Astrocyte (in vitro differentiated cells and primary cell): ENCODE measurements at places on chromosomes 13 and 19.
A peak's percentile ranks its signal among the peaks of the same experiment; 100 is the strongest.

DNA sequence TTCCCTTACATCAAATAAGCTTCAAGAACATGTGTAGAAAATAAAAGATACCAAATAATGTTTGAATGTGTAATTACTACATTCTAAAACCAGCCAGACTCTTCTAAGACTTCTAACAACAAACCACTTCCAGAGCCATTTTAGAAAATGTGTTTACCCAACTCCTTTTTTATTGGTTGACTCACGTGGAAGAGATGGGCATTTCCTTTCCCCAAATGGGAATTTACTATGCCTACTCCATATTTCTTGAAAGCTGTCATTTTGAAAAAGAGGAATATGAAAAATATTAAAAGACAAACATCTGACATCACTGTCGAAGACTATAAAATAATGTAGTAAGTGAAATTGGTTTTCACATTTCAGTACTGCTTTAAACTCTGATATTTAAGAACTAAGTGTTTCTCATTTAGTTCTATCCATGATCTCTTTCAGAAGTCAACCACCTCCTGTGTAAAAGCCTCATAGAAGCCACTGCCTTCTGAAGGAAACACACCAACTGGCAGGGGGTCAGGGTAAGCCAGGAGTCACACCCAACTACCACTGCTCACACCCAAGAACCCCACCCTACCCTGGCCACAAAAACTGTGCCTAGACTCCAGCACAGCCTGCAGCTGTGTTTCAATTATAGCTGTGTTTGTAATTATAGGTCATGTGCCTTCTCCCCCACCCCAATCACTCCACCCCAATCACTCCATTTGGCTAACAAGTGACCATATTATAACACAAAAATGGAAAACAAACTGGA lies 86.8 kb downstream of the UBL3 start:
- no peak for DNase-seq

DNA sequence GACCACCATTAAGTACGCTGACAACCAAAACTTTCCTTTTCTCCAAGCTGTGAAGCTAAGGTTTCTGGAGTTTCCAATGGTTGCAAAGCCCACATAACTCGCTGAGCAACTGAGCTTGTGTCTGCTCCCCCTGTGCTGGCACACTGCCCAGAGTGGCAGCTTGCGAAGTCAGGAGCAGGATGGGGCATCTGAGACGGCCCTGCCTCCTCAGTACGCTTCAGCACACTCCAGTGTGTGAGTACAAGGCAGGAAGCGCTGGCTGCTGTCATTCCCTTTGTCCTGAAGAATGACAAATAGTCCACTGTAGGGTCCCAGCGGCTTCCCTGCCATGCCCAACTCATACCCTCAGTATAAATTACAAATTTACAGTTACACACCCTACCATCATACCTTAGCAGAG lies 51.5 kb downstream of the SKA3 start:
- peak; percentile 51 for DNase-seq

- DNase-seq: no peak
Measured at GRCh38 chr13:51935326-51936171, 73.8 kb downstream of the CCDC70 start.

GRCh38 chr13:72842991-72843390 lies 61.1 kb downstream of the PIBF1 start:
- no peak for DNase-seq

DNA sequence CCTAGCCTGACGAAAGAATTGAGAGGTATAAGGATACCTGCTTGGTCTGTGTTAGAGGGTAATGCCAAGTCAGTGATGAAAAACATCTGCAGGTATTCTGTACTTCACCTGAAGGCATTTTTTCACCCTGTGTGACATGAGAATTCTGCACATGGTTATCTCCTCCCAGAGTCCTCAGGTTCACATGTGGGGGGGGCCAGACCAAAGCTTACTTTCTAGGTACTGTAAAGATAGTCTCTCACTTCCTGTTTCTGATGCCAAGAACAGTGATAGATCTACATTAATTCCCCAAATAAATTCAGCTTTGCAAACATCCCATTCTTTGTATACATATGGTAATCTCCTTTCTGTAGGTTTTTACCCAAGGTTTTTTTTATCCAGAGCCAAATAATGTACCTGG lies 53.4 kb downstream of the GPC6 start:
- no peak for DNase-seq

GRCh38 chr13:99225078-99225477 lies 24.4 kb downstream of the UBAC2 start:
- DNase-seq: no peak

- DNase-seq: peak; percentile 58
Measured at GRCh38 chr19:37932985-37933936, 26.3 kb downstream of the SIPA1L3 start.

DNA sequence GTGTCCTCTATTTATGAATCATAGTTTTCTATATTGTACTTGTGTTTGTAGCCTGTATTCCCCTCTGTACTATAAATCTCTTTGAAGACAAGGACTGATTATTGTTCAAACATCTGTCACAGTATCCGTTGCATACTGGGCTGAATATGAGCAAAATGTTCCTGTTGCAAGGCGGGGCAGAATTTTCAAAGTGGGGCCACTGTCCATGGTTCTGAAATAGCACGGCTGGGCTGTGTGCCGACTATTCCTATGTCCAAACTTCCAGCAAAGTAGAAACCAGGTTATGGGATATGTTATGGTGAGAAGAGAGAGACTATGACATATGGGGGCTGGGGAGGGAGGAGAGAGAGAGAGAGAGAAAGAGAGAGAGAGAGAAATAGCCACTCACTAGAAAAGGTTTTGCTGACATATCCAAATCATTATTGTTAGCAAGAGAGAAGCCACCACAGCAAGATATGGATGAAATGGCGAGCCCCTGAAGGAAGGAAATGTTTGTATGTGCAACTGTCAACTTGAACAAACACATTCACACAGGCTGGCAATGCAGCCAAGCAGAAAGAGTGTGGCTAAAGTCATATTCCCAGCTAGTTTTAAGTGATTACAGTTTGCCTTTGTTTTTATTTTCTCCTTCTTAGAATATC lies 107.0 kb upstream of the GPR12 start:
- DNase-seq: peak; percentile 10

- peak; percentile 69 for DNase-seq
Measured at GRCh38 chr13:44259045-44260027, 114.3 kb upstream of the SERP2 start.

- DNase-seq: peak; percentile 33
Measured at GRCh38 chr13:76210262-76210661, 574.1 kb downstream of the LMO7 start.

DNA sequence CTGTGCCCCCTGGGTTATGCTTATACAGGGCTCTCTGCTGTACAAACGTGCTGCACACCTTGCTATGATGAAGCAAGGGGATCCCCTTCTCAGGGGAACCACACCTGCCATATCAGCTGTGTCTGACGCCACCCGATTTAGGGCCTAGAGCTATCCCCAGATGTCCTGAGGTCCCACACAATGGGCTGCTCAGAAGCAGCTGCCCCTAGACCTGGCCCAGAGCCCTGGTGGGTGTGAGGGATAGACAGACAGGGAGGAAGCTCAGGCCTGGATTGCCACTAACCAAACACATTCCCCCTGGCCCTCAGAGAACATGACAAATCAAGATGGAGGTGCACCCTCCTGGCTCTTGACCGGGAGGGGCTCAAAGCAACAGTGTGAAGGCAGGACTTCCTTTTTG lies 59.3 kb downstream of the TSHZ3 start:
- DNase-seq: no peak
